ENCODE measurements at places on chromosomes 5 and 9. TPM values are rescaled to one million over a fixed set of nuclear protein-coding genes. Genes with fewer than 3 reads are reported as not detected.

RAB3C gene
- 9.6 TPM for total RNA-seq

NME5 gene
- 2.0 TPM for total RNA-seq

FCHSD1 gene
- 21.8 TPM for total RNA-seq

RNF180 gene
- total RNA-seq: 21.4 TPM

AGXT2 gene
- not detected for total RNA-seq

ZNF618 gene
- total RNA-seq: 1.2 TPM

NACC2 gene
- 93.8 TPM for total RNA-seq

IRX1 gene
- total RNA-seq: not detected

NRARP gene
- total RNA-seq: 2.9 TPM
